ENCODE measurements at places on chromosomes 1 and 21. TPM values are rescaled to one million over a fixed set of nuclear protein-coding genes. Genes with fewer than 3 reads are reported as not detected.

The THEM5 gene
- not detected for total RNA-seq

The TRAF3IP3 gene
- total RNA-seq: not detected

The MANEAL gene
- total RNA-seq: 0.30 TPM

The TSSK3 gene
- 0.30 TPM for total RNA-seq

The OR2L5 gene
- not detected for total RNA-seq

The LGR6 gene
- not detected for total RNA-seq

The CHD5 gene
- total RNA-seq: 0.18 TPM

The RIMKLA gene
- total RNA-seq: under 0.01 TPM

The AXDND1 gene
- 0.30 TPM for total RNA-seq

The FCRL2 gene
- total RNA-seq: not detected

The TRPM2 gene
- not detected for total RNA-seq

The PEX11B gene
- 22.0 TPM for total RNA-seq

Measured in smooth muscle cell of the umbilical artery (primary cell).